Stimulated activated CD4-positive, alpha-beta T cell treated with anti-CD3 and anti-CD28 coated beads, Interleukin-2, amount 100 ng/mL, for 48 hours (primary cell): ENCODE measurements at places on chromosomes 1 and 21.

DNA sequence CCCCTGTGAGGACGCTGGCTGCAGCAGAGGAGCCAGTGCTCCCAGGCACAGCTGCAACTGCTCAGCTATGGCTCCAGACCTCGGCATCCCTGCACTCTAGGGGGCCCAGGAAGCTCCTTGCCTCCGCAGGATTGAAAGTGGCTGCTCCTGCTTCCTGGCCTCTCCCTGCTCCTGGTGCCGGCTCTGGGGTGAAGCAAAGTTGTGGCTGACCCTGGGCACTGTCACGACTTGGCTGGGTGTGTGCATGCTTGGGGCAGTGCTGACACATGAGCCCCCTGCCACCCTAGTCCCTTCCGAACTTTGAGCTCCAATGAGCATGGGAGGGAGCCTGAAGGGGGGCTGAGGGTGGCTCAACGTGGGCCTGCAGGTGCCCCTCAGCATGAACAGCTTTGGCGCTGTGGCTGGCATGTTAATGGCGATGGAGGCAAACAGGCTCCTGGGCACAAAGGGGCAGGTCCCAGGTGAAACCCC lies 1512.2 kb downstream of the KCNT2 start:
- DNase-seq, result no peak

- peak; percentile 45 for DNase-seq
These were observed 34.3 kb upstream of the PPP1R15B start for GRCh38 chr1:204445860-204446412.

- no peak for DNase-seq
These were observed 486.3 kb downstream of the PTBP2 start for GRCh38 chr1:97207868-97208267.

DNA sequence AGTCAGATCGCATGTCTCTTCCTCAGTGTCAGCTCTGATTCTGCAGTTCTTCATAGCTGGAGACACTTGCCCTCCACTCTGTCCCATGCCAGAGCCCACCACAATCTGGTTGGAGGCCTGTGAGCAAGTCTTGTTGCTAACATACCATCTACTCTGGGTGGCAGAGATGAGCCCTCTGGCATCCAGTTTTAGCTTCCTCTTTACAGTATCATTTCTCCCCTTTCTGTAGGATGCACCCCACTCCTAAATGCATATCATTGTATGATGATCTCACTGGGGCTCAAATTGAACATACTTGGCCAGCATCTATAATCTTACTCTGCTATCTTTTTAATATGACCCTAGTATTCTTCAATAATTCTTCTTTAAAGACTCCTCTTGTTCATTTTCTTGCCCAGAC lies 16.9 kb downstream of the PCNX2 start:
- no peak for DNase-seq

- no peak for DNase-seq
These were observed 3.2 kb upstream of the QSOX1 start for GRCh38 chr1:180151508-180151907.

DNA sequence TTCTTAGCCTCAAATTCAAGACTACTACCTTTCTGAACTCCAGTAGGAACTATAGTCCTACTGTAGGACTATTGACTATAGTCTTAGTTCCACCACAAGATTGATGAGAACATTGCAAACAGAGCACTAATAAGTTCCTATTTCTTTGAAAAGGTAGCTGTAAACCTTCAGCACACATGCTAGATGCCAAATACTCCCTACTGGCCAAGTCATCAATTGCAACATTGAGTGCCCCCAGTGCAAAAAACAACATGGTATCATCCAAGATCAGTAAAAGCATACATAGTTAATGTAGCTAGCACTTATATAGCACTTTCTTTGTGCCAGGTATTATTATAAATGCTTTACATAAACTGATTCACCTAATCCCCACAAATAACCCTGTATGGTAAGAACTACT lies 99.8 kb downstream of the MRPL39 start:
- no peak for DNase-seq

- DNase-seq, result no peak
These were observed 727.8 kb upstream of the ADAMTS5 start for GRCh38 chr21:27694667-27695066.

DNA sequence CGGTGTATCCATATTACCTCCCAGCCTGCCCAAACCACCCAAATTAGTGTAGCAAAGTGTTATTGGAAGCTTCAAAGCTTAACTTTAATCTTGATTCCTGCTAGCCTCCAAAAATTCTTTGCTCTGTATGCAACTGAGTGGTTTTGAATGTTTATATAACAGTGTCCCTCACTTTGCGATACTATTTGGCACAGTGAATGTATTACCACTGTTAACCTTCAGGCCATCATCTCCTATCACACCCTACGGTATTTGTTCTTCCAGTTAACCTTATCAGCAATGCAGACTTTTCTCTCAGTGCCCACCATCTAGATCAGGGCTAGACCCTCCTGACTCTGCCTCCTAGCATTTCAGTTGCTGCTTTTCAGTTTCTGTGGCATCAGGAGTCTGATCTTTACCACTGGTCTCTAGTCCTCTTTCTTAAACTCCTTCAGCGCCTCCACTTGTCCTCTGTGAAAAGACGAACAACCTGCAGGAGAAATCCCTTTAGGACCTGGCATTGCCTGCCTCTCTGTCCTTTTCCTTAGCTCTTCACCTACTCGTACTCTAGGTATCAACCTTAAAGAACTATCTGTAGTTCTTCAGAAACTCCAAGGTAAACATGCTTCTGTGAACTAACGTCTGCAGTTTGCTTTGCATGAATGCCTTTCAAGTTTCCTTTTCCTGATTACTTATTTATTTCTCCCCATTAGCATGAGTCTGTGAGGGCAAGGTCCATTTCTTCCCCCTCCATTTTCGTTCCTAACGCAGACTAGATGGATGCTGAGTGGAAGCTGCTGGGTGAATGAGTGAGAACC lies 71.7 kb downstream of the SNX7 start:
- no peak for DNase-seq

DNA sequence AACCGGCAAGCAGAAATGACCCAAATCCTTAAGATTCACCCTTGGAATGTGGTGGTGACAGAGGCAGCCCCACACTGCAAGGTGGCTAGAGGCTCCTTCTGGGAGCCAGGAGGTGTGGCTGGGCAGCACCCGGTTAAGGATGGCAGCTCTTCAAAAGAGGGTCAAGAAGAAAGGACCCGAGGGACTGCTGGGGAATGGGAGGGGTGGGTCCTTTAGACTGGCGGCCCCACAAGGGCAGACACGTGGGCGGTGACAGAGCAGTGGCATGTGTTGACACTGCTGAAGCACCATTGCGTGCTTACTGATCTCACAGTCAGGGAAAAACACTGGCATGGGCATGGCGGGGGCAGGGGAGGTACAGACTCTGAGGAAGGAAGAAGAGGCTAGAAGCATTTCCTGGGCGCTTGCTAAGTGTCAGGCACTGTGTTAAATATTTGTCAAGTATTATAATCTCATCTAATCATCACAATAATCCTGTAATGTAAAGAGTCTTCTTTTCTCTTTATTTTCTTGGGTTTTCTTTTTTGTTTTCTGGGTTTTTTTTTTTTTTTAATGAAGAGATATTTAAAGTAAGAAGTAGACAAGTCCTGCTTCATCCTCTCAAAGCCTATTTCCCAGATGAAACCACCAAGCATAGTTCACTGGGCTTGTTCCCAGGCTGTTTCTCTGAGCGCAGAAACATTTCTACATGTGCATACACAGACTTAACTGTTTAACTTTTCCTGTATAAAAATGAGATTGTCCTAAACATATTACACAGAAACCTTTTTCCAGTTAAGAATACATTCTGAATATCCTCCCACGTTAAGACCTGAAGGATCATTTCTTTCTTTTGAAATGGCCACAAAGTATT lies 165.8 kb upstream of the EDN2 start:
- DNase-seq, result no peak

- DNase-seq, result no peak
These were observed 68.5 kb downstream of the RGS2 start for GRCh38 chr1:192877283-192877886.

- DNase-seq, result no peak
These were observed 7.1 kb upstream of the THEM5 start for GRCh38 chr1:151860504-151861187.

DNA sequence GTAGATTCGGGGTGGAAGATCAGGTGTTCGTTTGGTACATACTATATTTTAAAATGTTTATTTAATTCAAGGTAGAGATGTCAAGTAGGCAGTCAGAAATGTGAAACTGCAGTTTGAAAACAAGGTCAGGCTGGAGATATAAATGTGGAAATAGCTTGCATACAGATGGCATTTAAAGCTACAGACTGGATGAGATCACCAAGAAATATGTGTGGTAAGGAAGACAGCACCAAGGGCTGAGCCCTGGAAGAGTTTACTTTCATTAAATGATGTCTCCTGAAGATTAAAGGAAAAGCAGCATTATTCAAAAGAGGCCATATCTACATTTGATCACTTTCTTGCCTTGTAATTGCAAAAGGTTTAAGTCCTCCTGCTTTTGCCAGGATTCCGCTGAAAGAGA lies 271.3 kb downstream of the PTBP2 start:
- DNase-seq, result no peak

DNA sequence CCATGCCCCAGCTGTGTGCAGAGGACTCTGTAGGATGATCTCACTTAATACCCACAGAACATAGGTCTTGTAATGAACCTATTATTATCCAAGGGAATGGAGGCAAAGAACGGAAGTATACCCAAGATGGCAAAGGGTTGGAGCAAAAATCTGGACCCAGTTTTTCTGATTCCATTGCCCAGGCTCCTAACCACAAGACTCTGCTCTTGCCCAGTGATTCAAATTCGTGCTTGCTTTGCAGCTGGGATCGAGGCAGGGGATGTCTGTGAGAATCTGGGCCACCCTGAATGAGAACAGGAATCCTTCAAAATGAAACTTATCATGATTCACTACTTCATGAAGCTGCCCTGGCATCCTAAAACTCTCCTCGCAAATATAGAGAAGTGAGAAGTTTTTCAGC lies 97.5 kb upstream of the KCNJ6 start:
- DNase-seq, result no peak

- no peak for DNase-seq
These were observed 263.1 kb upstream of the TMPRSS15 start for GRCh38 chr21:18666725-18667124.

GRCh38 chr21:43877936-43878575 lies 13.0 kb downstream of the AGPAT3 start:
- DNase-seq, result no peak

DNA sequence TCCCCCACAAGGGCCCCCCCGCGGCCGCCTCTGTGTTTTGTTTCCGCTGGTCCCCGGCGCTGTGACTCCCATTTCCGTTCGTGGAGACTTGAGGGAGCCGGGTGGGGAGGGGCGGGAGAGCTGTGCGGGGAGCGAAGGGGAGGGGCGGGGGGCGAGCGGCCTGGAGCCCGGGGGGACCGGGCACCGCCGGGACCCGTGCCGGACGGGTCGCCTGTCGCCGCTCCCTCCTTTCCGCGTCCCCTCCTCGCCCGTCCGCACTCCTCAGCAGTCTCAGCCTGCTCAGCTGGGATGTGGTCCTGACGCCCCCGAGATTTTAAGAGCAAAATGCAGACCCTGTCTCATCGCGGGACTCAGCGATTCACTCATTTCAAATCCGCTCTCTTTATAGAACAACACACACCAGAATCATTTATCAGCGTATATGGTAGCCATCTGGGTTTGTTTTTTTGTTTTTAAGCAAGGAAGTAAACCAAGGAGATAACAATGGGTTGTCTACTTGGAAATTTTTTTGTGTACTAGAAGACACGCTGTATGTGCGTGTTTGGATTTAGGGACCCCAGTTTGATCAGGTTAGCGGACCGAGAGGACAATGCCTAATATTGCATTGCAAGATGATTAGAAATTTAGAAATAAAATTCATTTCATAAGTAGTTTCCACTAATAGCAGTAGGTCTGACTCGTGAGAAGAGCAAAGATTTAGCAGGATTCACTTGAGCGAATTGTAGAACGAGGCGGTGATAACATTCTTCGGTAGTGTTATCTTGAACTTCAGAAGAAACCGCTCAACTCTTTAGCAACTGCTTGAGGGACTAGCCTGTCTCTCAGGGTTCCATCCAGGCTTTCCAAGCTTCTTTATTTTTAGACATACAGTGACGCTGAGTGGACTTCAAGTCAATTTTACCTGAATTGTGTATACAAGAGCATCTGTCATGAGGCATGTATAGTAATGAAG lies 1.1 kb downstream of the GABPA start:
- peak; percentile 65 for DNase-seq

DNA sequence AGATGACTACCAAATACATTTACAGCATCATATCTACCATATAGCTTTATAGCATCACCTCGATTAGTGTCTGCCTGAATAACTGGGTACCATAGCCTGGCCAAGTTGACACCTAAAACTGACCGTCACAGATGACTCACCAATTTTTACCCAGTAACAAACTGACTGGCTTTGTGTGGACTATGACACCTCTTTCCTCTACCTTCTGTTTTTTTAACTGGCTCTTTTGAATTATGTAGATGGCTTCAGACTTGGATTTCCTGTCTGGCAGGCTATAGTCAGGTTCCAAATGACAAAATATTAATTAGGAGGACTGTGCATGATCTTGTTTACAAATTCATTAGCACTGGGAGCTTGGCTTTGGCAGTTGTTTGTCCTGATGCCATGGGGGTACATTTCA lies 360.3 kb downstream of the TGFB2 start:
- no peak for DNase-seq

GRCh38 chr21:42223826-42224575 lies 5.1 kb downstream of the ABCG1 start:
- DNase-seq, result no peak

DNA sequence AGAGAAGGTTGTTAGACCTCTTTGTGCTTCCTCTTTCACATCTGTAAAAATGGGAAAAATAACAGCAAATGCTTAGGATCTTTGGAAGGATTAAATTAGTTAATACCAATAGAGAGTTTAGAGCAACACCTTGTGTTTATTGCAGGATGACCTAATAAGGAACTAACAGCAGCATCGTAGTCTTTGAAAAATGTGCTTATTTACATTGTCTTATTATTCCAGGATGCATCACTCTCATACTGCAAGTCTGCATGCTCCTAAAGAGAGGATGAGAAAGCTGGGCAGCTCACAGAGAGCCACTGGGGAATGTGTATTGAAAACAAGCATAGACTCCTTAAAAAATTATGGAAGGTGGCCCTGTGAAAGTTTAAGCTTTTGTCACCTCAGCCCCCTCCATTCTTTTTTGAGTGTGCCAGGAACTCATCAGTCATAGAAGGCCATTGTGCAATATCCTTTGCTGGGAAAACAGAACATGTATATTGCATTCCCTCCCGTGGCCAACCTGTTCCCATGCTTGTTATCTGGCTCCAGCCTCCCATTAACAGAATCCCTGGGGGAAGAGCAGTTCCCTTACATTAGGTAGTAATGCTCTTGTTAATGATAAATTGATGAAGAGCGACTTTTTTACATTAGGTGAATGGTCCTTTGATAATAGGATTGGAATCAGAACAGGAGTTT lies 180.7 kb downstream of the ZNF326 start:
- no peak for DNase-seq

GRCh38 chr1:175154629-175155472 lies 37.7 kb downstream of the KIAA0040 start:
- peak; percentile 74 for DNase-seq

DNA sequence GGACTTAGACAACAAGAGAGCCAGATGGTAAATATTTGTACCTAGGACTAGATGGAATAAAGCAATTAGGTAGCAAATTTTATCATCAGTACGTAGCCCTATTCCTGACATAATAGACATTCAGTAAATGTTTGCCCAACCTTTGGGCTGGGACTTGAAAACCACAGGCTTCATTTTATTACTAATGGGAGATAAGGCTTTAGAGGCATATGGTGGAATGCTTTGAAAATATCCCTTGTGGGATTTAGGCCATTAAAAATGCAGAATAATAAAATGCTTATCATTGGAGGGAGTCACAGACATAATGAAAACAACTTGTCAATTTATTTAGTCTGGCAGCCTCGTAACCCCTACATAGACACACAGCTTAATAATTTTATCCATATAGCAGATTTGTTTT lies 296.1 kb upstream of the SPAG17 start:
- DNase-seq, result no peak
